ENCODE measurements at places on chromosomes 7 and 10.

GRCh38 chr7:102279537-102280400 is 6.9 kb upstream of the SH2B2 start:
- peak; percentile 43 for DNase-seq

- DNase-seq = no peak
These were observed 27.1 kb downstream of the RASGEF1A start for GRCh38 chr10:43239756-43240155.

- peak; percentile 15 for DNase-seq
These were observed 359.6 kb upstream of the MEOX2 start for GRCh38 chr7:16046041-16046440.

DNA sequence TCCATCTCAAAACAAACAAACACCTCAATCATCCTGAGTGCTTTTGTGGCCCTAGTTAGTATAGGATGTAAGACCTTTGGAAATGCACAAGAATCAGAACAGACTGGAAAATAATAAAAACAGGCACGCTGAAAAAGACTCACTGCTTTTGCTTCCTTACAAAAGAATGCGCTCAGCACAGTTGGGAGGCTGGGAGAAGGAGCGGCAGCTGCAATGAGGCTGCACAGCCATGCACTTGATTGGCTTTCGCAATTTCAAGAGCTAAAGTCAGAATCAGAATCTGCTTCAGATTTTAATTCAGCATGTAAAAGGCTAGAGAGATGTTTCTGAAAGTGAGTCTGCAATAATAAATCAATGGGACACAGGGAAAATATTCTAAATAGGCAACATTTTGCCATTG is 97.2 kb downstream of the FRMD4A start:
- no peak for DNase-seq

DNA sequence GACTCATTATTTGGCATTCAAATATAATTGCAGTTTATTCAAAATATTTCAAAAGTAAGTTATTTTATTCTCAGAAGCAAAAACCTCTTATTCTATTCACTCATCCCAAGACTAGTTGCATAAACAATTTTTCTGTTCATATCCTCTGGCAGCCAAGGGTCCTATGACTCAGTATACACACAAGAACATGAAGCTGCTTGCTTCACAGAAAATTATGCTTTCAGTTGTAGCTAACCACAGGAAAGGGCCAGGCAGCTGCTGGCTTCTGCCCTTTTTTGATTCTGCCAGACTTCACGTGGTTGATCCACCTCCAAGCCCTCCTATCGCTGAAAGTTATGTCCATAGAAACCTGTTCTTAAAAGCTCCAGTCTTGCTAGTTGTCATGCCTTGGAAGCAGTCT is 108.8 kb downstream of the ABCA13 start:
- DNase-seq = peak; percentile 80

- DNase-seq = peak; percentile 79
These were observed 140.6 kb downstream of the NRP1 start for GRCh38 chr10:33193701-33194521.

- peak; percentile 39 for DNase-seq
These were observed 46.0 kb downstream of the ST7 start for GRCh38 chr7:116999311-116999710.

DNA sequence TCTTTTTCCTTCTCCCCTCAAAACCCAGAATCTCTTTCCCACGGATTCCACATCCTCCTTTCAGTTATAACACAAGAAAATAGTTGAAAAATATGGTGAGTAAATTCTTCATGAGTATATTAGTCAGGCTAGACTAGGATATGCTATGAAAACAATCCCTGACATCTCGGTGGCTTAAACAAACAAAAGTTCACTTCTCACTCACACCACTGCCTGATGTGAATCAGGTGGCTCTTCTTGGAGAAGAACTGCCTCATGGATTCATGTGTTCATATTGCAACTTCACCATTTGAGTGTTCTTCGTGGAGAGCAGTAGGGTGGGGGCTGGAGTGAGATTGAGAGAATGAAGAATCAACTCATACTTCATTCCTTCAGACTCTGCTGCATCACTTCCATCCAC is 204.1 kb downstream of the PHF14 start:
- no peak for DNase-seq

DNA sequence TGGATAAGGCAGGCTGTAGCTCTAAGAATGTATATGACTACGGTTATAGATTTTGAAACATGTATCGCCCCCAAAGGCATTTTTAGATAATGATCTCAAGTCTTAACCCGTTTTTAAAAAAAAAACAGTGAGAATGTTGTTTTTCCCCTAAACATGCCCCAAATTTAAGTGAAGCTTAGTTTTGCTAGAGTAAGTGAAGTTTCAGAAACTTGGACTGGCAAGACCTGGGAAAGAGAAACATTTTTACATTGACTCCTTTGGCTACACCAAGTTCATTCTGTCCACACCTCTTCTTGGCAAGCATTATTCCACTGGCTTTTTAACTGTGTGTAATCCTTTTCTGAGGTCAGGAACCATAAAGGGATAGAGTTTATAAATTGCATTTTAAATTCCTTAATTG is 216.7 kb upstream of the CELF2 start:
- DNase-seq = peak; percentile 67

DNA sequence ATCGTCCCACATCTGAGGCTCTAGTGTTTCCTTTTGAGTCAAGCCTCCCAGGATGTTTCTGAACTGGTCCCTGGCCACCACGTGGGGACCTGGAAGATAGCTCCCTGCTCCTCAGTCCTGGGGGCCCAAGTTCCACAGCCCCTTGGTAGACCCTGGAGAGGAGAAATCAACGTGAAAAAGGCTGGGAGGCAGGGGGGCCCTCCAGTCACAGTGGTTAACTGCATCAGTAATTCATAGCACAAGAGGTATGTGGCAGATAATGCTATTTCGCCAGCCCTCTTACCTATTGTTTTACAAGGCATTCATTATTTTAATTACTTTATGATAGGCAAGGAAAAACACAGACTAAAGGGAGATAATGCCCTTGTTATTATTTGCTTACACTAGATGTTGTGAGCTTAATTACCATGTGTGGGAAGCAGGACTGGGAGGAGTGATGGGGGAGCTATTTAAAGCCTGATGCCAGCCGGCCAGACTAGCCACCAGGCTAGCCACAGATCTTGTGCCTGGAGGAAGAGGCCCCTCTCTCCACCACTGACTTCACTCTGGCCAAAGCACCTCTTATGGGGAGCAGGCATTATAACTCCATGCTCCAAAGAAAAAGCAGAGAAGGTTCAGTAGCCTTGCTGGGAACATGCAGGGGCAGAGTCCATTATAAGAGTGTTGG is 230.7 kb downstream of the KCNMA1 start:
- no peak for DNase-seq

DNA sequence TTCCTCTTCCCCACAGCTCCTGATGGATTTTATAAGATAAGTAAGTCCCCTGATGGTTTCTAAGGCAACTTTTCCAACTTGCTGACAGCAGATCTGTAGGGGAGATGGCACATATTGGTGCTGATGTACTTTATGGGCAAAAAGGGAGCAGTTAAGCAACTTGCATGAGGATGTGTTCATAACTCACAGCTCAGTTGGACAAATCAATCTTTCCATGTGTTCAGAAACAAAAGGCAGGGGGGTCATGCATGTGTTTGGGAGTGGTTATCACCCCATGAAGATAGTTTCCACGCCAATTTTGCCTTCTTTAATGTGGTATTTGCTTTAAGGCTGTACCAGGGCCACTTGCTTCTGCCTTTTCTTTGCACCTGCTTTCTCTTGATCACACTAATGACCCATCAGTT is 6.1 kb downstream of the RBM20 start:
- DNase-seq = no peak

DNA sequence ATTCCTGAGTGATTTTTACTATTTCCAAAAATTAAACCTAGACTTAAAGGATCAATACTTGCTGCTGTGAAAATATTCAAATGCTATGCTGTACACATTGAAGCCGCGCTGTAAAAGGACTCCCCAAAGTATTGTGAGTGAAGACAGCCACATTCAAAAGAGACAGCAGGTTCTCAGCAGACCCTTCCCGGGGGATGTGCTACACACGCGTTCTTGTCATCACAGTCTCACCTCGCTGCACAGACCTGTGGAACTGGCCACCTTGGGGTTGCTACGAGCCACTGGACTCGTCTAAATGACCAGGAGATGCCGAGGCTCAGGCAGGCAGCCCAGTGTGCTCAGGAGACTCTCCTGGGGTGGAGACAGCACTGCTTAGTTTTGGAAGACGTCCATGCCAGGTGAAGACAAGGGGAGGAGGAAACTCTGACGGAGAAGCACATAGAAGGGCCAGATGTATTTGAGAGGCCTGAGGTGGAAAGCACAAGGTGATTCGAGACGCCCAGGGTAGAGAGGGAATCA is 367.7 kb upstream of the SHH start:
- DNase-seq = no peak

DNA sequence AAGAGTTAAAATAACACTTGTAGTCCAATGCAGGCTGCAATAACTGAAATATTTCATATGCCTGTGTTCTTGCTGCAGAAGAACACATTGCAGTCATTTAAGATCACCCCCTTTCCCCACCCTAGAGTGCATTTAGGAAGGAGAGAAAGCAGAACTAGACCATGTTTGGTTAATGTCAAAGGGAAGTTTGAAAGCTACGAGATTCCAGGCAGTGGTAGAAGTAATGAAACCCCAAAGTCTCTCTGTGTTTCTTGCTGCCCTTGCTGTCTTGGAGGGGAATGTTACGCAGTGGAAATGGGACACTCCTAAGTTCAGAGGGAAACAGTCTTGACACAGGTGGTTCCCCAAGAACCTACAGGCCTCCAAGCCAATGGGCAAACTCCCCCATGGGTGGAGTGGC is 242.9 kb downstream of the PTEN start:
- no peak for DNase-seq

- peak; percentile 66 for DNase-seq
These were observed 49.4 kb downstream of the HK1 start for GRCh38 chr10:69327463-69328379.

DNA sequence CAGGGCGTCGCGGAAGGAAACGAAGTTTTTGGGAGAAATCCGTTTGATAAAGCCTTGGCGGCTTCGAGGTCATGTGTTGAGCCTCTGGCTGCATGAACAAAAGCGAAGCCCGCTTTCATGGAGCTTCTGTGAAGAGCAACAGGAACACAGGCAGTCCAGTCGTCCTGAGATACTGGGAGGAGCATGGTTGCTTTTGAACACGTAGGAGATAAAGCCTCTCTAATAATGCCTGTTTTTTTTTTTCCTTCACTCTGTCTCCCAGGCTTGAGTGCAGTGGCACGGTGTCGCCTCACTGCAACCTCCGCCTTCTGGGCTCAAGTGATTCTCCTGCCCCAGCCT is 473 bp upstream of the ZNF32 start:
- no peak for DNase-seq

DNA sequence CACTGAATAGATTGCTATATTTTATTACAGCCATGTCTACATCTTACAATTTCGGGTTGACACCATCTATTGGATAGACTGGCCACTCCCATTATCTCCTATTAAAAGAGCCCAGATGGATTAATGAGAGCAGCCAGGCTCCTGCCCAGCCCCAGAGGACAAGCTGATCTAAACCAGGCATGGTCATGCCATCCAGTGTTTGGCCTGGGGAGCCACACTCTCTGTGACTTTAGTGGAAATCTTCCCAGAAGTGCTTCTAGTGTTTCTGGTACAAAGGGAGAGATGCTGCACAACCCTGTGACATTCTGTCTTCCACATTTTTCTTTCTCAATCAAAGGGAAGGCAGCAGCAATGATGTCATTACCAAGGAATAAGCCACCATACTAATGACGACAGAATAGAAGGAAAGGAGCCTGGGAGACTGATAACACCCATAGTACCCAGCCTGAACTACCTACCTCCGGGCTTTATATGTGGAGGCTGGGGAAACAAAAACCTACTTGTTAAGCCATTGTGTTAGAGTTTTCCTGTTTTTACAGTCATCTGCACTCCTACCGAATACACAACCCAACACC is 5.0 kb downstream of the NEBL start:
- no peak for DNase-seq

DNA sequence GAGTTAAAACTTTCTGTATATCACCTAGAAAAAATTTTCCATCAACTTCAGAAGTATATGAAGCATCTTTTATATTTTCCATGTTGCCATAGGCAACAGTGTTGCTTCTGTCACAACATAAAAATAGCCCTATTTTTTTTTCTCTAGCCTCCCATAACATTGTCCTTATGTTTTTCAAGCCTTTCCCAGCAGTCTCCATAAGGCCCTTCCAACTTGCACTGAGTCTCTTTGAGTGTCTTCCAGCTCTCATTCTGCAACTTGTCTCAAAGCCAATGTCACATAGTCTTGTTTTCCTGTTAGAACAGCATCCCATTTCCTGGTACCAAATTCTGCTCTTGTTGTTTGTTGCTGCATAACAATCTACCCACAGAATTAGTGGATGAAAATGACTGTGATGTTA is 1055.5 kb upstream of the GHITM start:
- no peak for DNase-seq

- no peak for DNase-seq
These were observed 37.1 kb upstream of the ZNF32 start for GRCh38 chr10:43685744-43686143.

DNA sequence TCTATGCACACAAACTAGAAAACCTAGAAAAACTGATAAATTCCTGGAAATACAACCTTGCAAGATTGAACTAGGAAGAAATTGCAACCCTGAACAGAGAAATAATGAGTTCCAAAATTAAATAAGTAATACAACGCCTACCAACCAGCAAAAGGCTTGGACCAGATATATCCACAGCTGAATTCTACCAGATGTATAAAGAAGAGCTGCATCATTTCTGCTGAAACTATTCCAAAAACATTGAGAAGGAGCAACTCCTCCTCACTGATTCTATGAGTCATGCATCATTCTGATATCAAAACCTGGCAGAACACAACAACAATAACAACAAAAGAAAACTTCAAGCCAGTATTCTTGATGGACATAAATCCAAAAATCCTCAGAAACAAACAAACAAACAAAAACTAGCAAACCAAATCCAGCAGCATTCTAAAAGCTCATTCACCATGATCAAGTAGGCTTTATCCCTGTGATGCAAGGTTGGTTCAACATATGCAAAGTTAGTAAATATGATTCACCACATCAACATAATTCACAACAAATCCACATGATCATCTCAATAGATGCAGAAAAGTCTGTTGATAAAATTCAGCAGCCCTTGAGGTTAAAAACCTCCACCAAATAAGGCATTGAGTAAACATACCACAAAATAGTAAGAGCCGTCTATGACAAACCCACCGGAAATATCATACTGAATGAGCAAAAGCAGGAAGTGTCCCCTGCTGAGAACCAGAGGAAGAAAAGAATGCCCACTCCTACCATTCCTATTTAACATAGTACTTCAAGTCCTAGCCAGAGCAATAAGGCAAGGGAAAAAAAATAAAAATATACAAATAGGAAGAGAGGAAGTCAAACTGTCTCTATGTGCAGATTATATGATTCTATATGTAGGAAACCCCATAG is 98.2 kb downstream of the PCDH15 start:
- no peak for DNase-seq

- peak; percentile 50 for DNase-seq
These were observed 18.6 kb downstream of the NSMCE4A start for GRCh38 chr10:121956111-121957061.

Measured in fibroblast of the aortic adventitia (primary cell).